CD4-positive, alpha-beta T cell treated with Interleukin-6 for 4 hours (primary cell): ENCODE measurements at places on chromosomes 2 and 18.
A peak's percentile ranks its signal among the peaks of the same experiment; 100 is the strongest.

- DNase-seq: peak; percentile 13
These were observed 22.5 kb upstream of the ACYP2 start for GRCh38 chr2:54092940-54093339.

GRCh38 chr2:31268344-31268743 is 34.4 kb downstream of the EHD3 start:
- DNase-seq: no peak

- DNase-seq: no peak
These were observed 1.3 kb downstream of the NEUROD1 start for GRCh38 chr2:181678861-181679543.

GRCh38 chr2:153601812-153602211 is 123.2 kb upstream of the RPRM start:
- DNase-seq: no peak

DNA sequence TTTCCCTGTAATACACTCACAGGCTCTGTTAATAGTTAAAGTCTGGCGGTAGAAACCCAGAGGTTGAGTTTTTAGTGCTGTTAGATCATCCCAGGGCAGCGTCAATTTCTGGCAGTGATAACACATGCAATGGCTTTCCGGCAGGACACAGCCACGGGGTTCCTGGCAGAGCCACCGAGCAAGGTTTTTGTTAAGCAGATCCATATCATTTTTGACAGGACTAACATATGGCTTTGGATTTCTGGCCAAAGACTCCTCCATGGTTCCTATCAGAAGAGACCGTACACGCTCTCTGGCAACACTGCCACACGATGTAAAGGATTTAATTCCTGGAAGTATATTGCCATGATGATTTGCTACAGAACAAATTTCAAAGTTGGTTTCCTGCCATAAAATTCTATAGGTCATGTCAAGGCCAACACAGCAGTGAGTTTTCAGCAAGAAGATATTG is 854.3 kb downstream of the LRRTM4 start:
- DNase-seq: no peak

DNA sequence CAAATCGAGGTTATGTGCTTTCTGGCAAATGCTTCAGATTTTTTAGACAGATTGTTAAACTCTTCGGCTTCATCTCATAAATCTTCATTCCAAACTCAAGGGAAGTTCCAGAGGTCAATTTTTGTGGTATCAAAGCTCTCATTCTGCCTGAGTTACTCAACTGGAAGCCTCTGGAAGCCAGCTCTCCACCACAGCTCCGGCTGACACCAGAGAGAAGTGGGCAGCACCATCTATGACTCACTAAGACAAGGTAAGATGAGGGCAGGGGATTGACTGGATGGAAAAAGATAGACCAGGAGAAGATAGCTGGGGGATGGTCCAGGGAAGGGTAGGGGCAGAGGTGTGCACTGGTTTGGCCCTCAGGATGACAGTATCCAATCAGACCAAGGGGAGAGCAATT is 137.3 kb upstream of the HNRNPA3 start:
- DNase-seq: no peak

- no peak for DNase-seq
These were observed 467.7 kb upstream of the ID2 start for GRCh38 chr2:8214036-8214615.

DNA sequence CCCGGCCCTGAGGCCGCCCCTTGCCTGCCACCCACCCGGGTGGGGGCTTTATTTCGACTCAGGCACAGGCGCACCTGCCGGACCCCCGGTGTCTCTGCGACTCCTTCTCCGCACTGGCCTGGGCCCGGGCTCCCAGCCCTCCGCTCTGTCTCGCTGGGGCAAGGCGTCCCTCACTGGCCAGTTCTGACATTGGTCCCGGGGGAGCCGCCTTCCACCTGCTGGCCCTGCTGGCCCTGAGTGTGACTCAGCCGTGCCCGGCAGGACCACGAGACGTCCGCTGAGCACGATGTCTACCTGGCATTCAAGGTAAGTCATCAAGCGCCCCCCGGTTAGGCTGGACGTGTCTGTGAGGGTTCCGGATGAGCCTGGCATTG is 131.5 kb upstream of the CTDP1 start:
- DNase-seq: no peak

DNA sequence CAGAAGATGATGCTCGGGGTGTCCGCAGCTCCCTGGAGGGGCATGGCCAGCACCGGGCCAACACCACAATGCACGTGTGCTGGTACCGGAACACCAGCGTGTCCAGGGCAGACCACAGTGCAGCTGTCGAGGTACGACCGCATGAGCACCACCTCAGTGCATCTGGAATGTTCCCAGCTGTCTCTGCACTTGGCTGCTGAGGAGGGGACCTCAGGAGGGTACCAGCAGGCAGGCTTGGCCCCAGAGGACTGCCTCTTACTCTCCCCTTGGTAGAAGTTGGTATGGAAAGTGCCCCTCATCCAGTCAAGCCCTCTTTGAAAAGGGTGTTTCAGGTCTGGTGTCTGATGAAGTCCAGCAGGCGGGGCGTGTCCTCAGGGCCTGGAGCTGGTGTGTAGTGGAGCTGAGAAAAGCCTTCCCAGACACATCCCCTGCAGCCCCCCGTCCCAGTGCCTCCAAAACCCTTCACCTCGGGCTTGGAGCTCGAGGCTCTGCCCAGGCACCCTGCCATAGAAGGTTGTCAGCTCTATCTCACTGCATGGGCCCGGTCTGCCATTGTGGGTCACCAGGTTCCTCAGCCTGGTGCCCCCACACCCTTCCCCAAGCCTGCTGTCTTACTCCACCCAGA is 16.7 kb downstream of the STK25 start:
- no peak for DNase-seq

DNA sequence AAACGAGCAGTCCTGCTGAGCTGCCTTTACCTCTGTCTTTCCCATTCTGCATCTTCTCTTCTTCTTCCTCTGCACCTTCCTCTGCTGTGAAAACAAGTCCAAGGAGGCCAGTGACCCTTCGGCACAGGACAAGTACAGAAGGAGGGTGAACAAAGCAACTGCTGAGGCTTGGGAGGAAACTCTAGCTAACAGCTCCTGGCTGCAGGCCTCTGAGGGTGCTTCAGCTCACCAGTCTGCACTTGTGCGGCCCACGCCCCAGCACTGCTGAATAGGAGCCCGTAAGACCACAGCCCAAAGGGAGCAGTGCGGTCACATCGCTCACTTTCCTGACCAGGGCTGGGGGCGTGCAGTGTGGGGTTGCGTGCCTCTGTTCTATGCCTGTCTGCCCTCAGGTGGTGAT is 42.1 kb upstream of the DNMT3A start:
- DNase-seq: no peak

GRCh38 chr2:34912084-34912483 is 1313.0 kb upstream of the FAM98A start:
- no peak for DNase-seq

DNA sequence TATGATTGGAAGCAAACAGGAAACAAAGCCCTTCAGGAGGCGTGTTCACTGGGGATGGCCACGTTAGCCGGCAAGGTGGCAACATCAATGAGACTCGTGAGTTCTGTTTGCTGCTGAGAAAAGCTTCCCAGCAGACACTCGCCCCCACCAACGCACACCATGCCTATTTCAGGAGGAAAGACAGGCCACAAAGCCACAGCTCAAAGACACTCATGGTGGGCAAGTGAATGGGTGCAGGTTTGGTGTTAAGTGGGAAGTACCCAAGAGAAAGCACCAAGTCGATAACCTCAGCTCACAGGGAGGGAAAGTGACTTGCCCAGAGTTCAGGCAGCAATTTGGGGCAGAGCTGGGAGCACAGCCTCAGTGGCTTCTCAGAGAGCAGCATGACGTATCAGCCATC is 10.5 kb upstream of the MTERF4 start:
- DNase-seq: peak; percentile 57

- DNase-seq: no peak
These were observed 138.2 kb downstream of the ACOXL start for GRCh38 chr2:110870545-110870944.

GRCh38 chr2:203867561-203868200 is at the start of gene CTLA4:
TSS of gene CTLA4 (plus strand) at chr2:203867771. CDS start at chr2:203867943, 172 bp downstream.
- peak; percentile 31 for DNase-seq

- peak; percentile 21 for DNase-seq
These were observed 53.2 kb upstream of the CUL3 start for GRCh38 chr2:224638301-224638823.

GRCh38 chr2:112821142-112821541 is 15.4 kb downstream of the IL1B start:
- DNase-seq: no peak

- DNase-seq: no peak
These were observed 17.9 kb upstream of the OTOF start for GRCh38 chr2:26495705-26496297.

GRCh38 chr18:57768537-57769326 is 34.4 kb downstream of the ATP8B1 start:
- no peak for DNase-seq

DNA sequence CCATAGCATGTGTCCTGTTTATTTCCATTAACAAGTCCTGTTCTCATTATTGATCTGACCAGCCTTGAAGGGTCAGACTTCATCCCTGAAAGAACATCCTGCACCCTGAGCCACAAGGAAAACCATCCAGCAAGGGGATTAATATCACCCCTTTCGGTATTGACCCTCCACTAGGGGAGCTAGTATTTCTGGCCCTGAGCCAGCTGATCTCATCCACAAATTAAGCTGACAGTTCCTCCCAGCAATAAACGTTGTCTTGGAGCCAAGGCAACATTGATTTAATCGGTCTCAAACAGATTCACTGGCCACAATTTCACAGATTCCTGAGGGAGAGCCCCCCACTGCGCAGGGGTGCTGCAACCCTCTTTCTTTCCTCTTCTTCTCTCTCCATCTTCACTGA is 353.1 kb upstream of the FANCL start:
- DNase-seq: no peak

DNA sequence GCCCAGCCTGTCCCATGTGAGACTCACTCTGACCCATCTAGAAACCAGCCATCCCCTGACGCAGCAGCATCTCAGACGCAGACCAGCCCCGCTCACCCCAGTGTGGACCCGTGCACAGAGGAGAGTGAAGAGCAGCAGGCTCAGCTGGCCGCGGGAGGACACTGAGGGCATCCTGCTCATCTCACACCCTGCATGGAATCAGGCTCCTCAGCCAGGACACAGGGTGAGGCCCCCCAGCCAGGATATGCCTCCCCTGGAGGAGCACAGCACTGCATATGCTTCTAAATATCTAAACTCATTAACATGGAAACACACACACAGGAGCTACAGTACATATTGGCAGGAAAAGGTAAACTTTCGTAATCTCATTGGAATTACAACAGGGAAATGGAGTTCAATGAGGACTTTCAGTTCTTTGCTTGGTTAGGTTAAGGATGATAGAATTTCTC is 34.4 kb downstream of the NEMP2 start:
- no peak for DNase-seq

DNA sequence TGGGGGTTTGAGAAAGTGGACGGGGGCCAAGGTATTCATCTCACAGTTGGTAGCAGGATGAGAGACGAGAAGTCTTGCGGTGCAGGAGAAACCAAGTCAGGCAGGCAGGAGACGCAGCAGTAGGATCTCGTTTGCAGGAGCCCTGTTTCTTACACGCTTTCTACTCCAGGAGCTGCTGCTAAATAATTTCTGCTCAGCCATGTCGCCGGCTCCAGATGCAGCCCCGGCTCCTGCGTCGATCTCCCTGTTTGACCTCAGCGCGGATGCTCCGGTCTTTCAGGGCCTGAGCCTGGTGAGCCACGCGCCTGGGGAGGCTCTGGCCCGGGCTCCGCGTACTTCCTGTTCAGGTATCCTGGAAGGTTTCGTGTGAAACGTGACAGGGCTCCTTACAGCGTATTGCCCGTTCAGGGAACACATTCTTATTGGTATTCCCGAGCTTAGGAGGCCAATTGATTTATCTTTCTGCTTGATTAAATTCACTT is 494 bp downstream of the ANKZF1 start:
- peak; percentile 57 for DNase-seq

- no peak for DNase-seq
These were observed 276.3 kb upstream of the ERBB4 start for GRCh38 chr2:212814941-212815340.

DNA sequence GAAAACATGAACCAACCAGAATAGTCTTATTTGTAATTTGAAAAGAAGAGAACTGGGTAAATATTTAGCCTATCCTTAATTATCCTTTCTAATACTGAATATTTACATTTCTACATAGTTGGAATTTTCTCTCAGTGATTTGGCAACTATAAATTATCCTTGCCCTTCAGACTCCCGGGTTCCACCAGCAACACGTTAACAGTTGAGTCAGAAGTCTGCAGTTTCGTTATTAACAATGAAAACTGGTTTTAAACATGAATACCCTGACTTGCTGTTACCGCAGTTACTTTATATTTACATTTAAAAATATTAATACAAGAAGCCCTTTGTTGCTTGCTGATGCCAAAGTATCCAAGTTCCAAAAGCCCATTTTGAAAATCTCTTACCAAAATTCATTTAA is 673.0 kb downstream of the ARHGAP15 start:
- no peak for DNase-seq

DNA sequence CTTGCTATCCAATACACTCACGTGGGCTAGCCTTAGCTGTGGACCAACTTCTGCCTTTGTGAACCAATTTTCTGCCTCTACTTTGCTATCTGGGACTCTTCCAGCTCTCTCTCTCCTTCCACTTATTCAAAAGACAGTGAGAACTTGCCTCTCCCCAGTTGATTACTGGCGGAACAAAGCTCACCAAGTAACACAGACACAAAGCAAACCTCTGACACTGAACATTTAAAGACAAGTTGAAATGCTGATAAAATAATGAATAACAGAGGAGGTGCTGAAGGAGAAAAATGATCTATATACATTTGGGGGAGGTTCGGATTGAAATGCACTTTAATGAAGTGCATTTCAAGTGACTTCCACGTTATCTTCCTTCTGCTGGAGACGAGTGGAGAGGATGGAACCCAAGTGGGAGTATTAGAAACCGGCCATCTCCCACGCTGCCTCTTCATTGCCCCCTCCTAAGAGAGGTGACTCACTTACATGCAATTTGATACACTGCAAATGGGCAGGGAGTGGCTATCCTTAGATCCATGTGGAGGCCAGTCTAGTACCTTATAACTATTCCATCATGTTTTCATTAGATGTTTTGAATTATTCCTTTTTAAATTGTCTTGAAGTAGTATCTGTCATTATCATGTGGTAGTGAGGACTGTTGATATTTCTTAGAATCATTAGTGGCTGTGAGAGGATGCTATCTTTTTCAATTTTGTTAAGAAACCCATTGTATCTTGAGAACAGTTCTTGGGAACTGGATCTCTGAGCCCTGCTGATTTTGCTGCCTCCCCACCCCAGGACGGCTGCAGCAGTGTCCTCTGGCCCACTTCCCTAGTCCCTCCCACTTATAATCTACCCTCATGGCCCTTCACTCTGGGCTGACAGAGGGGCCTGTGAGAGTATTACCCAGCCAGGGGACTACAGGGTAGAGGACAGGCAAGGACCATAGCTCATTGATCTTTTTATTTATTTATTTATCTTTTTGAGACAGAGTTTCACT is 6.0 kb upstream of the GLI2 start:
- no peak for DNase-seq

DNA sequence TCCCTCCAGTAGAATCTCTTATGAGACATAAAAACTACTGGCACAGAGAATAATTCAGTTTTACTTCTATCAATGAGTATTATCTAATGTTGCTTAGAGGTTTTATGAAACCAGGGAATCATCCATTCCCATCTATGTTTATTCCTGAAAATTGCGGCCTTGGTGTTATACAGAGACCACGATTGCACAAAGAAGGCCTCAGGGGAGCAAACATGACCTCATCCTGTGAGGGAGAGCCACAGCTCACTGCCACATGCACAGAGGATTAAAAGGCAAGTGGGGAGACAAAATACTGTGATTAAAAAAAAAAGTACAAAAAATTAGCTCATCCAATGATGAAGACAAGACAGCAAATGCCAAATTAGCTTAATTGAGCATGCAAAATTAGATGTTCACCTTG is 111.8 kb upstream of the SLC35G4 start:
- DNase-seq: no peak
